ENCODE measurements at places on chromosomes 16 and 17.

- no peaks in the 10 kb centered on the region for H3K4me1 ChIP-seq
- peaks cover 13% of the 10 kb centered on the region for H3K27me3 ChIP-seq
- no peak overlapping the region for H3K27ac ChIP-seq
- no peaks in the 10 kb centered on the region for H3K36me3 ChIP-seq
- no peak for DNase-seq
Measured at GRCh38 chr17:57178839-57179238, 77.5 kb upstream of the MSI2 start.

DNA sequence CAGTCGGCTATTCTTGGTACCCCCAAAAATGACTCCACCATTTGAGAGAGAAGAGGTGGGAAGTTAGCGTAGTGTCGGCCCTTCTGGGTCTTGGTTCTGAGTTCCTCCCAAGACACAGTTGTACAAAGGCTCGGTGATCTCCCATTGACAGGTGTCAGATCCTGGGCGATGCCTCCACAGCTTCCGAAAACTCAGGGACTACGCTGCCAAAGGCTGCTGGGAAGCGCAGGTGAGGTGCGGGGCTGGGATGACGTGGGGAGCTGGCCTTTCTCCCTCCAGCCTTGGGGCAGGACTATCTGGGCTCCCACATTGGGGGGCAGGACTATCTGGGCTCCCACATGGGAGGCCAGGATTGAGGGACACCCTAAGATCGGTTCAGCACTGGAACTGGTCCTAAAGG is 10.4 kb downstream of the CCNF start:
- H3K36me3 ChIP-seq, result peaks cover 70% of the 10 kb centered on the region
- no peak overlapping the region for H3K4me3 ChIP-seq
- peak overlapping the region; percentile 74 for H3K27ac ChIP-seq
- no peaks in the 10 kb centered on the region for H3K27me3 ChIP-seq
- peaks cover 29% of the 10 kb centered on the region for H3K4me1 ChIP-seq

- H3K27me3 ChIP-seq, result no peaks in the 10 kb centered on the region
- H3K27ac ChIP-seq, result no peak overlapping the region
Measured at GRCh38 chr17:78609191-78609641, 32.0 kb upstream of the DNAH17 start.

DNA sequence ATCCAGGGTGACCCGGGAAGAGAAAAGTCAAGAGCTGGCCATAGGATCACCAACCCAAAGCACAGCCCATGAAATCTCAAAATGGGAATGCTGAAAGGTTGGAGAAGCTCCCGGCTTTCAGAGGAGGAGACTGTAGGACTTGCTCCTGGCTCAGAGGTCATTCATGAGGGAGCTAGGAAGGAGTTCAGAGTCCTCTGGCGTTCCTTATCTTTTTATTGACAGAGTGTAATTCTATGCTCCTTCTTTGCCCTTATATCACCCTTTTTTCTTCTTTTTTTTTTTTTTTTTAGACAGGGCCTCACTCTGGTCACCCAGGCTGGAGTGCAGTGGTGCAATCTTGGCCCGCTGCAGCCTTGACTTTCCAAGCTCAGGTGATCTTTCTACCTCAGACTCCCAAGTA is 27.3 kb upstream of the CNOT1 start:
- H3K36me3 ChIP-seq, result no peaks in the 10 kb centered on the region
- no peak overlapping the region for H3K4me3 ChIP-seq
- H3K4me1 ChIP-seq, result no peaks in the 10 kb centered on the region
- peaks cover 5% of the 10 kb centered on the region for H3K27me3 ChIP-seq
- no peak for DNase-seq
- no peak overlapping the region for H3K27ac ChIP-seq

DNA sequence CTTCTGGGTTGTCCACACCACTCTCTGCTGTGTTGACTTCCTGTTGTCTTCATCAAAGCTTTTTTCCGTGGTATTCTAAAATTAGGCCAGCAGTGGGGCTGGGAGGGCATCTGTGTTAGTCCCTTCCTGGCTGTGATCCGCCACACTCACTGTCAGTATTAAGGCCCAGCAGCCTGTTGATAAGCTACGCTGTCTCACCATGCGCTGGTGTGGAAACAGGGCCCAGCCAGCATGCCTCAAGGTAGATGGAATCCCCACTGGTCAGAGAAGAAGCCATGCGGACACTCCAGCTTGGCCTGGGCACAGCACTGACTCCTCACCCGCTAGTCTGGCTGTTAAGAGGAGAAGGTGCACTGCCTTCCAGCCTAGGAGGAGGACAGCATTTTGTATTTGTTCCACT is 11.4 kb downstream of the CDR2L start:
- DNase-seq, result no peak
- H3K27me3 ChIP-seq, result peaks cover 5% of the 10 kb centered on the region
- H3K36me3 ChIP-seq, result no peaks in the 10 kb centered on the region
- no peak overlapping the region for H3K27ac ChIP-seq

DNA sequence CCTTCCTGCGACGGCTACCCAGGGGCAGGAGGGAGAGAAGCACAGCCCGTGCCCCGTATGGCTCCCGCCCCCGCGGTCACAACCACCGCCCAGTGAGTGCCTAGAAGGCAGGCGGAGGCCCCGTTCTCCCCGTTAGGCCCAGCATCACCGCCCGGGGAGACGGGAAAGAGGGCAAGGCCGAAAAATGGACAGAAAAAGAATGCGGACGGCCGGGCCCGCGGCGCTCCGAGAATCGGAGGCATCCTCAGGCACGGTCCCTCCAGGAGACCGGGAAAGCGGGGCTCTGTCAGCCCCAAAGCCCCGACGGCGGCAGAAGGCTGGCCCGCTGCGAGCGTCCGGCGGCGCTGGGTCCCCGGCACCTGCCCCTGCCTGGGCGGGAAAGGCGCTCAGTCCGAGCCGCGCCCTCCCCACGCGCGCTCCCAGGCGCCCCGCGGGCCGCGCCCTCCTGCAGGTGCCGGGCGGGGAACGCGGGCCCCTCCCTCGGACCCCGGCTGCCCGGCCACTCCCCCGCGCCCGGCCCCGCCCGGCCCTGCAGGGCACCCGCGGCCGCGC is 407 bp downstream of the MCRIP1 start:
- peak overlapping the region; percentile 96 for H3K27ac ChIP-seq
- H3K36me3 ChIP-seq, result peaks cover 7% of the 10 kb centered on the region
- H3K27me3 ChIP-seq, result no peaks in the 10 kb centered on the region
- peaks cover 41% of the 10 kb centered on the region for H3K4me1 ChIP-seq
- H3K4me3 ChIP-seq, result peak overlapping the region; percentile 90

Measured in activated CD8-positive, alpha-beta T cell treated with anti-CD3 and anti-CD28 coated beads, Interleukin-2, amount 10 ng/mL, durations not matched to agents 7 days and 5 days (primary cell).